NCI-H2171 (cell line): ENCODE measurements at places on chromosomes 1 and 21.

DNA sequence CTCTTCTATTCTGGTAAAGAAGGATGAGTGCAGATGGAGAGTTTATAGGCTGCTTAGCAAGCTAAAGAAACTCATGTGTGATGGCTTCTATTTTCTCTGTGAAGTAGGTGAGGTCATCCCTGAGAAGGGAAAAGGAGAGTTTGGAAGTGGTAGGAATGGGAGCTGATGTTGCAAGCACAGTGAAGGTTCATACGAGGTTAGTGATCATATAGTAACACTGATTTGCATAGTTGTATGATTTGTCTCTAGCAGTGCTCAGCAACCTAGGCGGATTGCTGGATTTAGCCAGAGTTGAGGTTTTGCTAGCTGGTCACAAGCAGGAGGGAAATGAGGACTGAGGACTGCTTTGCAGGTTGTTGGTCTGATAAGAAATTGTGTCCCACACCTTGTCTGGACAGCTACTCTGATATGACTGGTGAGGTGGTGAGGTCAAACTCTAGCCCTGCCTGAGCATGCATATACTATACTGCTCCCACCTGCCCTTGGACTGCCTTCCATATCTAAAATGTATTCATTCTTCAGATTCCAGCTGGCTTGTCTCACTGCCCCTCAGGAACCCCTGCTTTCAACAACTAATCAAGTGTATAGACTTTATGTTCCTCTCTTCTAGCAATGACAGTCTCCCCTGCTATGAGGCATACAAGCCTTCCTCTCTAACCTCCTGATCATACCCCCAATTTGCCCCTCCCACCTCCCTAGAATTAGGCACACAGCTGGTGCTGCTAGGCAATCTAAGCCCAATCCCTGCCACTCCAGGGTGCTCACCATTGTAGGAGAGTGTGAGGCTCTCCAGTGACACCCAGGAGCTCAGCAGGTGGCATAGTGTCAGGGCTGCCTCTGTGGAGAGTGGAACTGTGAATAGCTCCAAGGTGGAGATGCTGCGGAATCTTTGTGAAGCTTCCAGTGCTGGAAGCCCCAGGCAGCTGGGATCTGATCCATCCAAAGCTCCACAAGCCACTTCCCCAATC, 18.5 kb downstream of the LRRC41 start:
- peak; percentile 6 for DNase-seq

DNA sequence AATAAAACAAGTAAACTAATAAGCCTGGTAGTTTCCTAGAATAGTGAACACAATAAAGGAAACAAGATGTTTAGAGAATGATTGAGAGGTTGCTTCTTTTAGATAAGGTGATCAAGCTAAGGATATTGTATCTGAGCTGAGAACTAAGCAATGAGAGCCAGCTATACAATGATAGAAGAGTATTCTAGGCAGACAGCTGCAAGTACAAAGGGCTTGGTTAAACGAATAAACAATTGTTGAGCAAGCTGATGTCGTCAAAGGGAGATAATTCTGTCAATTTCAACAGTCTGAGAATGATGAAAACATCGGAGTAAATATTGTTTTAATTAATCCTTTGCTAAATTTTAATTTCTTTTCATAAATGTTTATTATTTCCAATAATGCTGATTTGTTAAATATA, 5.5 kb upstream of the FH start:
- no peak for DNase-seq

DNA sequence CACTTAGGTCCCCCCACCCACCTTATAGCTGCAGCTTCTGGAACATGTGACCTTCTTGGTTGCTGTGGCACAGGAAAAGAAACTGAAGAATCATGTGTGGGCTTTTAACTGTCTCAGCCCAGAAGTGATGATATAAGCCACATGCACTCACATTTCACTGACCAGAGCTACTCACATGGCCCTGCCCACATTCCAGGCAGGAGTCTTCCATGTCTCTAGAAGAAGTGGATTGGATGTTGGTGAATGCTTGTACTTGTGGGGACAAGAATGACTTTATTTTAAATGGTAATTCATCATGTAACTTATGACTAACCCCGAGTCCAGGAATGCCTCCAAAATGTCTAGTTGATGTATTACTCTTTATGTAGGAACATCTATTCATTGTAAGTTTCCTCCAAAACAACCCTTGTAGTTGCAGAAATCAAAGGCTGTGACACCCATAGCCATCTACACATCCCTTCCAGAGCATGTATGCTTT, 15.8 kb upstream of the CAMK1G start:
- DNase-seq = no peak

- no peak for DNase-seq
Measured at GRCh38 chr1:87560601-87561360, 232.1 kb downstream of the LMO4 start.

DNA sequence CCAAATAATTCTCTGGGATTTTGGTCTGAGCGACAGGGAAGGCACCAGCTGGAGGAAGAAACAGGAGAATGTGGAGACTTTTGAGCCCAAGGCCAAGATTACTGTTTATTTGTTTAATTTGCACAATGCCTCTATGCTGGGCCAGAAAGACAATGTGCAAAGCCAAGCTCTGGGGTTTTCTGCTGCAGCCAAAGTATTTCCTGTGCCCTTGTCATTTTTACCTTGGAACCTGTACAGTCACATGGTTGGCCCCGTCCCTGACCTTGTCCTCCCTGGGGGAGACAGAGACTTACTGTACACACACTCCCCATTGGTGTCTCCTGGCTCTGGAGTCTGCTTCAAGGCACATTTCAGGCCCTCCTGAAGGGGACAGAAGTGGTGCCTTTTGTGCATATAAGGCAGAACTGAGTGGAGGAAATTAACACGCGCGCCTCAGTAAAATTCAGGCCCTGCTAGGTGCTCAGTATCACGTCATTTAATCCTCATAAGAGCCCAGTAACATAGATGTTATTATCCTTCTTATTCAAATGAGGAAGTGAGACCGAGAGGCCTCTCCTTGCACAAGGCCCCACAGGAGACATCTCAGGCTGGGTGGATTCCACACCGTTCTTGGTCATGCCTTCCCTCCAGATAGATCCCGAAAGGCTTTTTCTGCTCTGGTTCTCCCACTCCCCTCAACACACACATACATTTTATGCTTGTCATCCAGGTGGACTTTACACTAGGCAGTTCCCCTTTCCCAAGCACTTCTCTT, 21.1 kb downstream of the C1orf115 start:
- DNase-seq = no peak

DNA sequence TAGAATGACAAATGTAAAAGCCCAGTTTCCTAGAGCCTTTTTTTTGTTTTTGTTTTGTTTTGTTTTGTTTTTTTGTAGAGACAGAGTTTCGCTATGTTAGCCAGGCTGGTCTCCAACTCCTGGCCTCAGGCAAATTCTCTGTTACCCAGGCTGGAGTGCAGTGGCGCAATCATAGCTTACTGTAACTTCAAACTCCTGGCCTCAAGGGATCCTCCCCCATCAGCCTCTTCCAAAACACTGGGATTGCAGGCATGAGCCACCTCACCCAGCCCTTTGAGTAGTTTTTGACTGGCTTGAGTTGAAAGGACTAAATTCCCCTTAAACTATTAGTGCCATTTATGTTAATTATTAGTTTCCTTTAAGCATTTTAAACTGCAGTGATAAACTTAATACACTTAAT, 28.8 kb upstream of the ZBTB18 start:
- DNase-seq = no peak

GRCh38 chr1:44406737-44407429, 1.8 kb downstream of the RNF220 start:
- no peak for DNase-seq

GRCh38 chr1:178497903-178498478, 1.2 kb upstream of the CLEC20A start:
- DNase-seq = no peak

DNA sequence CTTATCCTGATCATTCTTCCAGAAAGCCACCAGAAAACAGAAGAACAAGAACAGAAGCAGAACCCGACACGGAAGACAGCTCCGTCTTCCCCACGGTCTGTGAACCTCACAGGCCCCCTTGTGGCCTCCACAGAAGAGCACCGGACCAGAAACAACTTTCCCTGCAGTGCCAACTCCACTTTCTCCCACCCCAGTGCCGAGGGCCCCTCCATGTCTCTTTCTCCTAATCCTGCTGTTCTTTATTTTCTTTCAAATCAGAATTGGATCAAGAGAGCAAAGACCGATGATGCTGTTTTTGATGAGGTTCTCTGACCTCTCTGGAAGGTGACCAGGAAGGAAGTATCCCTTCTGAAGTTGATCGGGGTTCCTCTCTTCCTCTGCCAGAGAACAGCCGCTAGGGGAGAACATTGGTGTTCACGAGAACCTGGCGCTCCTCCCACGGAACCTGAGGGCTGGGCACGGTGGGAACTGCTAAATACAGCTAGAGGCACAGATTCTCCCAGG, 58.9 kb upstream of the CTTNBP2NL start:
- no peak for DNase-seq

DNA sequence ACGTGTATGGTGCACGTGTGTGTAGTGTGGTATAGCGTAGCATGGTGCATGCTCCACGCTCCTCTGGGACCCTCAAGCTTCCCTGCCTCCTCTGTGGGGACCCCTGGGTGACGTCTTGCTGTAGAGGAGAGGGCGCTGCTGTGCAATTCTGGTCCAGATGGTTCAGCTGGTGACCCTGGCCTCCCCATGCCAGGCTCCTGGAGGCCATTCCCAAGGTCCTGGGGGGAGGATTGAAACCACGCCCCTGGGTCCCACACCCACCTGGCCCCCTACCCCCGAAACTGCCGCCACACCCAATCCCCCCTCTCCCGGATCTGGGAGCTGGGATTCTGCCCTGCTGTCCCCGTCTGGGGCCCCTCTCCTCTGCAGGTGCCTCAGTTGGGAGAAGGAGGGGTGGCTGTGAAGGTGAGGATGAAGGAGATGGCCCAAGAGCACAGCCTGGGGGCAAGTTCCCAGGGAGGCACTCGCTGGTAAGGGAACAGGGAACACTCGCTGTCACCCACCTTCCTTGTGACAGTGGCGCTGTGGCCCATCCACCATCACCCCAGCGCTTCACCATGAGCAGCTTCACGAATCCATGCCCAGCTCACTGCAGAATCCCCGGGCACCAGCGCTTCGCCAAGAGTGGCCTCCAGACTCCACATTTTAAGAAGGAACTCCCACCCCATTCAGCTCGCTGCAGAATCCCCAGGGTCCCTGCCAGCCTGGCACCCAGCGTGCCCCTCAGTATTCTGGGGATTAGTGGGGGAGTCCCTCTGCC, 38.0 kb downstream of the WDR4 start:
- DNase-seq = no peak
